ENCODE measurements at places on chromosomes 1 and 21.

GRCh38 chr1:35573198-35574124 is at the start of gene TFAP2E:
Gene TFAP2E (plus strand): TSS chr1:35573314. CDS start chr1:35573578, 264 bp downstream.
- DNase-seq: no peak

DNA sequence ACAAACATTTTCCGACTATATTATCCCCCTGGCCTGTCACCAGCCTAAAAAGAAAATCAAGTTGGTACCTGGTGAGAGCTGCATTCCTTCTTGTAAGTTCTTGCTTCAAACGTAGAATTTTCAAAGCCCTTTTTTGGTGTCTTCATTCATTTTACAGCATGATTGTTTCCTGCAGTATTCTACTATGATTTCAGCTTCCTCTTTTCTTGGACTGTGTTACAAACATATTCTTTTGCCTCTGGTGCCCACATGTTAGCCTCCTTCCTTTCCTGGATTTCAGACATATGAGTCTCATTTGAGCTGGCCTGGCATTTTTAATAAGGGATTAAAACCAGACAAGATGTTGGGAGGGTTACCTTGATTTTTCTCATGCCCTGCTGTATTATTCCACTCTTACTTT is 142.5 kb downstream of the PIGK start:
- DNase-seq: no peak

DNA sequence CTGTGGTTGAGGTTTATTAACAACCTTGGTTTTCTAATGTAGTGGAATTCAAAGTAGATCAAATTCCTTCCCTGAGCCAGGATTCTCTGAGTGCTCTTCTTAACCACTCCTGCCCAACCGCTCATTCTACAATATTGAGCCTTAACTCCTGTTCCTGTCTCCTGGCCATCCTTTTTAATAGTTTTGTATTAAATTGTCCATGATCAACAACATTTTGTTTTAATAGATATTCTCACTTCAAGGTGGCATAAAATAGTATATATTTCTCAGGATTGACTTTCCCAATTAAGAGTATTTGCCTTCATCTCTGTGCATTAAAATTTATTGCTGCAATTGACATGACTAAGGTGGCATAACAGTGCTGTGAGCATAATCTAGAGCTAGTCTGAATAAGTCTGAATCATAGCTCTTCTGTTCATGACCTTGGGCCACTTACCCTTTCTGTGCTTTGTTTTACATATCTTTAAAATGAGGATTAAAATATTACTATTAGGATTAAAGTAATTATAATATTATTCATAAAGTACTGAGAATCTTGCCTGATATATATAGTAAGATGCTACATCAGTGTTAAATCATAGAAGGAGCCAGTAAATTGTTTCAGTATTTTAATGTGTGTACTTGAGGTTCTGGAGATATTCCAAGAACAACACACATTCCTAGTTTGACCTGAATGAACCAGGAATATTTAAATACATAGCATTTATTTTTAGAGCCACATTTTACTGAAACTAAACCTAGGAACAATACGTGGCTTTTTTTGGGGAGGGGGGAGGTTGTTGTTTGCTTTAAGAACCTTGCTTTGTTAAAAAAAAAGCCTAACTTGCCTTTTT is 76.4 kb downstream of the ADGRL2 start:
- DNase-seq: no peak

DNA sequence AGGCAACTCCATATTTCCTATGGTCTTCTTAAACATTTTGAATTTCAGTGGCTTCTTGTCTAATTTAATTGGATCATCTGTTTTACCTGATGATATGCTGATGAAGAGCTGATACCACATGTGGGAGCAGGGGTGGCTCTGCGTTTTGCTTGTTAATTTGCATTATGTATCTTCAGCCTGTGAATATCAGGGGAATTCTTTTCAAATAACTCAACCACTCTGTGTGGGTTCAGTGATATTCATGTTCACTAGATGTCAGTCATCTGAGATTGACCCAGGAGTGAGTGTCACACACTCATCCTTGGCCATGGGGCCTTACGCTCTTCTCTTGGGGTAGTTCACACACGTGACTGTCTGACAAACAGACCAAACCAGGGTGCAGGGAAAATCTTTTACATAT is 83.0 kb downstream of the FCRL5 start:
- DNase-seq: no peak

DNA sequence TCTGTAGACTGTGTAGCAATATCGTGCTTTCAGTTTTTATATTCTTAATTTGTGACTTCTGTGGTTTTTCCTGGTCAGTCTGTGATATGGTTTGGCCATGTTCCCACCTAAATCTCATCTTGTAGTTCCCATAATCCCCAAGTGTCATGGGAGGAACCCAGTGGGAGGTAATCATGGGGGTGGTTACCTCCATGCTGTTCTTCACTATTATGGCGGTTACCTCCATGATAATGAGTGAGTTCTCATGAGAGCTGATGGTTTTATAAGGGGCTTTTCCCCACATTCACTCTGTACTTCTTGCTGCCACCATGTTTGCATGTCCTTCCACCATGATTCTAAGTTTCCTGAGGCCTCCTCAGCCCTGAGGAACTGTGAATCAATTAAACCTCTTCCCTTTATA is 169.8 kb downstream of the LEPR start:
- no peak for DNase-seq

- no peak for DNase-seq
These were observed 5.7 kb downstream of the ALG14 start for GRCh38 chr1:95067062-95067461.

DNA sequence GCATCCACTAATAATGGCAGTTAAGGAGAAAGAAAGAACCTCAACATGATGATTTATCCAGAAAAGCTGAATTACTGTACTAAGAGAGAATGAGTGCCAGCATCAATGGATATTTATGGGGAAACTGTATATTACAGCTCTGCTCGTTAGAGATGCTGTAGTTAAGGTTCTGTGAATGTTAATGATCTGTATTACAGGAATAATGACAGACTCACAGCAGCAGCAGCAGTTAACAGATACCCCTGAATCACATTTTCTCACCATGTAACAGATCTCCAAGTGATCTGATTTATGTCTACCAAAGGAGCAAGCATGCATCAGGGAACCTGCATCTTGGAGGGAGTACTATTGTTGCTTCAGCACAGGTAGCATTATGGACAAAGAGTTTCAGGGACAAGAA is 80.6 kb upstream of the C8B start:
- no peak for DNase-seq

DNA sequence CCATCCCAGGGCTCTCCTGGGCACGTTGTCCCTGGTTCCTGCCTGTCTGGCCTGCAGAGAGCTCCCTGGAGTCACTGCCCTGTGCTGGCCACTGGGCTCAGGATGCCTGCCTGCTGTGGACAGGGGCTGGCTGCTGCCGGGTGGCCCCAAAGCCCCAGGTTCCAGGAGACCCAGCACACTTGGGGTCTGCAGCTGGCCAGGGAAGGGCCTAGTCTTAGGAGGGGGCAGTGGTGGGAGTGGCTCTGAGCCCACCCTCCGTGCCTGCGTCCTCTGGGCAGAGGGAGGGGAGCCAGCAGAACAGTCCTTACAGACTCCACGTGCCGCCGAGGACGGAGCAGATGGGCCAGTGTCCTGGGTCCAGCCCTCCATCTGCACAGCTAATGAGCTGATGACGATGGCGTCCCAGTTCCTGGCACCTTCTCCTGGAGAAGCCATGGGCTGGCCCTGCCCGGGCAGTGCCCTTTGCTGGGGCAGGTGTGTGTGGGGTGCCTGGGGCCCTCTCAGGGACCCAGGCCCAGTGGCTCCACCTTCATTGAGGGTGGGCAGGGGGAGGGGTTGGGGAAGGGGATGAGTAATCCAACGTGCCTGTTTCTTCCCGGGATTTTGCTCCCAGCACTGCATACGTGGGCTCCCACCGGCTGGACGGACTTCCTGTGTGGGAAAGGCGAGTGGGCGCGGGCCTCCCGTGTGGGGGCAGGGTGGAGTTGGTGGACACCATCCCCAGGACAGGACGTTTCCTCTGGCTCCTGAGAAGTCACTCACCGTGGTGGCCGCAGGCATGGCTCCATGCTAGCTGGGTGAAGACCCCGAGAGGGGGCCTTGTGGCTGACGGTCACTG is 6.8 kb upstream of the PLCH2 start:
- no peak for DNase-seq

DNA sequence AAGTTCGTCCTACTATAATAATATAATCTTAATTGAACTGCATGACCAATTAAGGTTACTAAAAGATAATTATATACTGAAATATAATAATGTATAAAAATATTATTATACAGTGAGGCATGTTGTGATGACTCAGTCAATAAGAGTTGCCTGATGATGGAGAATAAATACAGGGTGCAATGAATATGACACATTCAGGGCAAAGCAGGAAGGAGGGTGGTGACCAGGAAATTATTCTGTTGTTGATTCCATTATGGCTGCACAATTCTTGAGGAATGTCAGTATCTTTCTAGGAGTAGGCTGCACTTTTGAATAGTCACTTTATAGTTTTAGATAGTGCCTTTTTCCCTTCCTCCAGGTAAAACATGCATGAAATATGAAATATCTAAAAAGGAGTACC is 46.4 kb upstream of the RGS21 start:
- DNase-seq: peak; percentile 8

- DNase-seq: no peak
These were observed 4.2 kb downstream of the GJA4 start for GRCh38 chr1:34796990-34797389.

GRCh38 chr1:241518476-241519307 is 863 bp downstream of the FH start:
- no peak for DNase-seq

DNA sequence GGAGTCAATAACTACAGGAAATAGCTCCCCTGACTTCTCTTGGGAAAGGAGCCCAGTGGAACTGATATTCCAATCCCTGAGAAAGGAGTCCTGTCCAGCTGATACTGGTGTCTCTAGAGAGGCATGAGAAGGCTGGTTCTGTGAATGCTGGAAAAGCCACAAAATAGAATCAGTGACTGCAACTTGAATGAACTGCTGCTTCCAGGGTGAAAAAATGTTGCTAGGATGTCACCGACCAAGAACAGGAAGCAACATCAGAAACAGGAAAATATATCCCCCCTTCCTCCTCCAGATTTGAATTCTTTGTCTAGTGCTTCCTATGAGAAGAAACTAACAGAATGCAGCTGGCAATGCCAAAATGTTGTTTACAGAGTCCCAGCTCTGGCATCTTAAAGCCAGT is 269.3 kb upstream of the LYPLAL1 start:
- no peak for DNase-seq

DNA sequence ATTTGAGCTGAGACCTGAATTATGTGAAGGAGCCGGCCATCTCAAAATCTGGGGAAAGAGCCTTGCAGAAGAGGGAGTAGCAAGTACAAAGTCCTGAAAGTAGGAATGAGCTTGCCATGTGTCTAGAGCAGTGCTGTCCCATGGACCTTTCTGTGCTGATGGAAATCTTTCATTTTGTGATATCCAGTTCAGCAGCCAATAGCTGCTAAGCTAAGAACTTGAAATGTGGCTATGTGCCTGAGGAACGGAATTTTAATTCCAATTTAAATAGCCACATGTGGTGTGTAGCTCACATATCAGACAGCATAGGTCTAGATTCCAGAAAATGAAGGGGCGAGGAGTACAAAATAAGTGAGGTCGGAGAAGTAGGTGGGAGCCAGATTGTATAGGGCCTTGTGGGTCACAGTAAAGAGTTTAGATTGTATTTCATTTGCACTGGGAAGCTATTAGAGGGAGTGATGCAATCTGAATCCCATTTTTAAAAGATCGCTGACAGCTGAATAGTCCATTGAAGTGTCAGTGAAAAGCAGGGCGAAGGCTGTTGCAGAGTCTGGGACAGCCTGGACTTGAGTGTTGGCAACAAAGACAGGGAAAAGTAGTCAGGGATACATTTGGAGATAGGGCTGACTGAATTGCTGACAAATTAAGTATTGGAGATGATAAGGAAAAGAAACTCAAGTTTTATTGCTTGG is 80.3 kb downstream of the TMEM200B start:
- no peak for DNase-seq

DNA sequence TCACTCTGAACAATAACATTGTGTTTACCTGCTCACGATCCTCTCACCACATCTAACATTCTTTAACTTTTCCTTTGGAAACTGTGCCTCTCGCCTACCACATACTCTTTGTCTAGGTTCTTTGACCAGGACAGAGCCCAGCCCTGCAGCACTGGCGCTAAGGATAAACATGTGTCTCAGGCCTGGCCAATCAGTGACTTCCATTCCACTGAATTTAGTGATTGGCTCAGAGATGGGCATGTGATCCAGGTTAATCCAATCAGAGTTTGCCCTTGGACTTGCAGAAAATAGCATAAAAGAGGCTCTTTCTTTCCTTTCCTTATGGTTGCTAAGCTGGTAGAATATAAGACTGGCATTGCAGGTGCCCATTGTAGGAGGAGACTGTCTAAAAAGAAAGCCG is 605.7 kb downstream of the MATN1 start:
- no peak for DNase-seq

DNA sequence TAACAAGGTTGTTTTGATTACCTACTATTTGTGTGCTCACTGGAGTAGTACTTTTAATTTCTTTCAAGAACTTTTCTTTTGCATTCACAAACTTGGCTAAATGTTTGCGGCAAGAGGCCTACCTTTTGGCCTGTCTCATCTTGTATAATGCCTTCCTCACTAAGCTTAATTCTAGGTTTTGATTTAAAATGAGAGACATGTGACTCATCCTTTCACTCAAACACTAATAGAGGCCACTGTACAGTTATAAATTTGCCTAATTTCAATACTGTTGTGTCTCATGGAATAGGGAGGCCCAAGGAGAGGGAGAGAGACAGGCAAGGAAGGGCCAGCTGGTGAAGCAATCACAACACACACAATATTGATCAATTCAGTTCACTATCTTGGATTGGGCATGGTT is 66.1 kb downstream of the ZNF644 start:
- no peak for DNase-seq

- DNase-seq: no peak
These were observed 1.8 kb downstream of the CELA2B start for GRCh38 chr1:15477646-15478212.

- no peak for DNase-seq
These were observed 2.5 kb downstream of the KIF21B start for GRCh38 chr1:201020721-201021629.

GRCh38 chr1:226687426-226687825 is 51.7 kb downstream of the ITPKB start:
- no peak for DNase-seq
